Upper lobe of right lung (tissue), 1 donor: ENCODE measurements at places on chromosomes 2 and 18. TPM values are rescaled to one million over a fixed set of nuclear protein-coding genes. Genes with fewer than 3 reads are reported as not detected.

The FBLN7 gene
- total RNA-seq, result 5.4 TPM

- peaks cover 6% of the 10 kb centered on the region for H3K36me3 ChIP-seq
- DNase-seq, result no peak
- H3K27ac ChIP-seq, result peak overlapping the region; percentile 43
- no peaks in the 10 kb centered on the region for H3K27me3 ChIP-seq
Measured at GRCh38 chr2:54572262-54572635, 116.1 kb downstream of the SPTBN1 start.

DNA sequence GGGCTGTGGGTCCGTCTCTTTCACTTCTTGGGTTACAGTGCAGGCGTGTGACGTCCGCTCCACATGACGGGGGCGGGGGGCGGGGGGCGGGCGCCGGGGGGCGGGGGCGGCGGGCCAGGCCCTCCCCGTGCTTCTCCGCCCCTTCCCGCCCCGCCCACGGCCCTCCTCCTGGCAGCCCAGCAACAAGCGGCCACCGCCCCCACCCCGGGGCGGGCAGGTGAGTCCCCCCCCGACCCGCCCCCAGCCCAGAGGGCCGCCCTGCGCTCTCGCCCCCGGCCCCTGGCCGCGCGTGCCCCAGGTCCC lies 3.6 kb downstream of the ZNF516 start:
- peak; percentile 93 for DNase-seq
- H3K36me3 ChIP-seq, result no peaks in the 10 kb centered on the region
- H3K4me3 ChIP-seq, result peak overlapping the region; percentile 84

- no peaks in the 10 kb centered on the region for H3K4me1 ChIP-seq
- DNase-seq, result no peak
- no peaks in the 10 kb centered on the region for H3K36me3 ChIP-seq
- no peak overlapping the region for H3K4me3 ChIP-seq
- H3K27me3 ChIP-seq, result no peaks in the 10 kb centered on the region
- no peak overlapping the region for H3K27ac ChIP-seq
Measured at GRCh38 chr2:75865083-75865482, 154.4 kb upstream of the GCFC2 start.

GRCh38 chr2:115386465-115386864 lies 944.0 kb downstream of the DPP10 start:
- H3K27ac ChIP-seq, result no peak overlapping the region
- no peaks in the 10 kb centered on the region for H3K36me3 ChIP-seq
- H3K27me3 ChIP-seq, result no peaks in the 10 kb centered on the region
- no peak for DNase-seq
- H3K4me3 ChIP-seq, result no peak overlapping the region

GRCh38 chr2:121343191-121343590 lies 58.2 kb upstream of the TFCP2L1 start:
- peaks cover 82% of the 10 kb centered on the region for H3K36me3 ChIP-seq
- no peaks in the 10 kb centered on the region for H3K27me3 ChIP-seq
- DNase-seq, result no peak
- H3K27ac ChIP-seq, result no peak overlapping the region

The SERPINB12 gene
- not detected for total RNA-seq

DNA sequence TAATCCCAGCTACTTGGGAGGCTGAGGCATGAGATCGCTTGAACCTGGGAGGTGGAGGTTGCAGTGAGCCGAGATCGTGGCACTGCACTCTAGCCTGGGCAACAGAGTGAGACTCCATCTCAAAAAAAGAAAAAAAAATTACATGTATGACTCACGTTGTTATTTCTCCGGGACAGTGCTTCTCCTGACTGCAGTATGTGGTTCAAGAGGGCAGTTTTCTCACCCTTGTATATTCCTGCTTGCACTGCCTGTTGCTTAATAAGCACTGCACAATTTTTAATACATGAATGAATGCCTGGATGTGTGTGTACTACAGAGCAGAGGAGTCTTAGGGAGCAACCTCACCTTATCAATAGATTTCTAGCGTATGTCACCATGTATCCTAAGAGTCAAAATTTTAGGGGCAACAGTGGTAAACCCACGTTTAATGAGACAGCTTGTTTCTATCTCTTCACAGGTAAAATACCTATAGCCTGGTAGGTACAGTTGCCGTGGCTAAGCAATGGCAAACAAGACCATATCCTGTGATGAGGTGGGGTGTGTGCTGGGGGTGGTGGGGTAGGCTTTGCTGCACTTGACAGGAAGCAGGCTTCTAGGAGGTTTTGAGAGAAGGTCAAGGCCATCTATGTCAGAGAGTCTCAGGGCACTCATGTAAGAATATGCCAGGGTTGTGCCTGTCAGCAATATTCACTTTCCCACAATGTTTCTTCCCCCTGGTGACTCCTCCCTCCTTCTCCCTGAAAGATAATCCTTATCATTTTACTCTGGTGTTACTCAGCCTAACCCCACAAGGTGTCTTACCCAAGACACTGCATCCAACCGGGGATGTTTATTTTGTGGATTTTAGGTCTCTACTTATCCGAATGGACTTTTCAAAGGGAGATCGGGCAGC lies 36.9 kb upstream of the MEX3C start:
- no peaks in the 10 kb centered on the region for H3K36me3 ChIP-seq
- no peak overlapping the region for H3K27ac ChIP-seq
- no peaks in the 10 kb centered on the region for H3K4me1 ChIP-seq
- no peak overlapping the region for H3K4me3 ChIP-seq
- peaks cover 22% of the 10 kb centered on the region for H3K27me3 ChIP-seq

DNA sequence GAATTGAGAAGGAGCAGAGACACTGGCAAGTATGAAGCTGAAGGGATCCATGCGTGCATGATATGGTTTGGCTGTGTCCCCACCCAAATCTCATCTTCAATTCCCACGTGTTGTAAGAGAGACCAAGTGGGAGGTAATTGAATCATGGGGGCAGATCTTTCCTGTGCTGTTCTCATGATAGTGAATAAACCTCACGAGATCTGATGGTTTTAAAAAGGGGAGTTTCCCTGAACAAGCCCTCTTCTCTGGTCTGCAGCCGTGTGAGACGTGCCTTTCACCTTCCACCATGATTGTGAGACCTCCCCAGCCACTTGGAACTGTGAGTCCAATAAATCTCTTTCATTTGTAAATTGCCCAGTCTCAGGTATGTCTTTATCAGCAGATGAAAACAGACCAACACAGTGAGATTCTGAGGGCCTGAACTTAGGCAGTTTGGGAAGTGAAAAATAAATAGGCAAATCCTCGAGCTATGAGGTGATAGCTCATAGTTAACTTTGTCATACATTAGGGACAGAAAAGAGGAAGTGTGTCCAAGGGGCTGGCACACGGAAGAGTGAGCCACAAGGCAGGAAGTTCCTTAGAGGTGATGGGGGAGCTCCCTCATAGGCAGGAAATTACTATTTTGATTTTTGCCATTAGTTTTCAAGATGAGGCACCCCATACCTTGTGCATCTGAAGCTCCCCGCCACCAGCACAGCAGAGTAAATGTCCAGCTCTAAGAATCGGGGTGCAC lies 658.8 kb upstream of the ID2 start:
- DNase-seq, result no peak
- H3K4me3 ChIP-seq, result no peak overlapping the region
- H3K27ac ChIP-seq, result no peak overlapping the region
- no peaks in the 10 kb centered on the region for H3K27me3 ChIP-seq
- no peaks in the 10 kb centered on the region for H3K36me3 ChIP-seq

- H3K36me3 ChIP-seq, result no peaks in the 10 kb centered on the region
- no peak for DNase-seq
- H3K4me1 ChIP-seq, result no peaks in the 10 kb centered on the region
- H3K27me3 ChIP-seq, result no peaks in the 10 kb centered on the region
- no peak overlapping the region for H3K4me3 ChIP-seq
Measured at GRCh38 chr2:33644215-33644614, 45.1 kb upstream of the FAM98A start.

DNA sequence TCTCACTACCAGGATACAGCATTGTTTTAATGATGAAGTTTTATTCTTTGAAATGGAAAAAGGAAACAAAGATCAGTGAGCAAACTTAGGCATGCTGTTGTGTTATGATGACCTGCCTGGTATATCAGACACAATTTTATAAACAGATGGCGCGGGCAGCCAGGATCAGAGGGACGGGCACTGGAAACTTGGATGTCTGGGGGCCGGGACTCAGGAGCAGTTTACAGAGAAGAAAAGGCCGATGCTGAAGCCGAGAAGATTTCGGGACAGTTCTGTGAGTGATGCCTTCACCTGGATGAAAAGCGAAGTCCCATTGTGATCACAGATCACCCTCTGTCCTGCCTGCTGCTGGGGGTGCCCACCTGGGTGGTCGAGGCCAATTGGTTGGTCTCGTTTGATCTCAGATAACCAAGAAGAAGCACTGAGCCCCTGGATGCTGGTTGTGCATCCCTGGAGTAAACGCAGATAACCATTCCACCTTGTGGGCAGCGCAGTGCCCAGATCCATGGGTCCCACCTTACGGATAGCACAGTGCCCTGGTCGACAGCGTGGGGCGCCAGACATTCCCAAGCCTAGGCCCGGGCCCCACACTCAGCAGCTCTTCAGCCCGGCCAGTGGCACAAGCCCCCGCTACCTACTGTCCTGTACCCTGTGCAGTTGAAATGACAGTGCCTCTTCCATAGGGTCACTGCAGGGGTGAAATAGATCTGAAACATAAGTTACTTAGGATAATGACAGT lies 182.9 kb upstream of the TPO start:
- H3K4me3 ChIP-seq, result no peak overlapping the region
- H3K27me3 ChIP-seq, result no peaks in the 10 kb centered on the region
- no peak overlapping the region for H3K27ac ChIP-seq

- no peak for DNase-seq
- no peak overlapping the region for H3K27ac ChIP-seq
- no peaks in the 10 kb centered on the region for H3K4me1 ChIP-seq
- no peaks in the 10 kb centered on the region for H3K36me3 ChIP-seq
- H3K4me3 ChIP-seq, result no peak overlapping the region
Measured at GRCh38 chr2:29744976-29745375, 176.4 kb downstream of the ALK start.

DNA sequence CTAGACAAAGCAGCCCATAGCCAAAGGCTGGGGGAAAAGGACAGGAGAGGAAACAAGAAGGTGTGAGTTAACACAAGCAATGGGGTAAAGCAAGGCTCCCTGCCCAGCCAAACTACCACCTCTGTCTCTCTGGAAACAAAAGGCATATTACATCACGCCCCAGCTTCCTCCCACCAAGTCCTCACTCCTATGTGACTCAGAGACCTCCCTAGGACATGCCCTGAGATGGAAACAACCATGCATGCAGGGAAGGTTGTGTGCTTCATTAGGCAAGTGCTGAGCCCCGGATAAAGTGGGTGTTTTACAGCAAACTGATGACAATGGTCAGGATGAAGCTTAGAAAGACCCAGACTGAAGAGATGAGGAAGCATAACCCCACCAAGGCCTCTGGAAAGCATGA lies 9.0 kb upstream of the ATRAID start:
- peaks cover 69% of the 10 kb centered on the region for H3K36me3 ChIP-seq
- no peak for DNase-seq
- no peaks in the 10 kb centered on the region for H3K27me3 ChIP-seq
- no peak overlapping the region for H3K4me3 ChIP-seq
- no peak overlapping the region for H3K27ac ChIP-seq

GRCh38 chr2:174878537-174879147 lies 114.4 kb upstream of the CHRNA1 start:
- no peaks in the 10 kb centered on the region for H3K27me3 ChIP-seq
- H3K36me3 ChIP-seq, result no peaks in the 10 kb centered on the region
- no peak overlapping the region for H3K27ac ChIP-seq
- no peak for DNase-seq

DNA sequence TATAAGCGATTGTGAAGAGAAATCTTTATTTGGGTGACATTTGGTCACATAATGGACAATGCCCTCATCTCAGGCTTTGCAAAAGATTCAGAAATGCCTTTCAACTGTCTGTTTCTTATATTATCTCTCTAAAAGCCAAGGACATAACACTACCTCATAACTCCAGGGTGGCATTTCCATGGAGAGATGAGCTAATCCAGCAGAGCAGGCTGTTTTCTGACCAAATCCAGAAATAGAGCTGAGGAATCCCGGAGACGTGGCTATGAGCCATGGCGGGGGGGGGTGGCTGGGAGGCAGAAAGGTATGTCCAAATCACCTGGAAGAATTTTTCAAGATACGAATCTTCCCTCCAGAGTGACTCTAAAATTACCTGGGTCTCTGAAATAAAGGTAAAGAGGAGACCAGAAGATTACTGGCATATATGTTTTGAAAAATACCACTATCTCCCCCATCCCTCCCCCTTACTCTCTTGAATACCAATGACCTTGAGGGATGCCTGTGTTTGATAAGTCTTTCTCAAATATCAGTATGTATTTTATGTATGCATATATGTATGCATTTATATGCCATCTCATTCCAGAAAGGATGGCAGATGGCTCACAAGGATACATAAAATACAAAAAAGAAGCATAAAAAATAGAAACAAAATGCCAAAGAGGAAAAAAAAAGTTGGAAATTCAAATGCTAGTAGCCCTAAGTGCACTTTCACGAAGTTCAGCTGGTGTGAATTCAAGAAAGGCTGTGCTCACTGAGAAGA lies 296.0 kb upstream of the MGAT5 start:
- H3K27me3 ChIP-seq, result no peaks in the 10 kb centered on the region
- H3K4me1 ChIP-seq, result no peaks in the 10 kb centered on the region
- no peak for DNase-seq

The POLR1A gene
- total RNA-seq, result 26.6 TPM

DNA sequence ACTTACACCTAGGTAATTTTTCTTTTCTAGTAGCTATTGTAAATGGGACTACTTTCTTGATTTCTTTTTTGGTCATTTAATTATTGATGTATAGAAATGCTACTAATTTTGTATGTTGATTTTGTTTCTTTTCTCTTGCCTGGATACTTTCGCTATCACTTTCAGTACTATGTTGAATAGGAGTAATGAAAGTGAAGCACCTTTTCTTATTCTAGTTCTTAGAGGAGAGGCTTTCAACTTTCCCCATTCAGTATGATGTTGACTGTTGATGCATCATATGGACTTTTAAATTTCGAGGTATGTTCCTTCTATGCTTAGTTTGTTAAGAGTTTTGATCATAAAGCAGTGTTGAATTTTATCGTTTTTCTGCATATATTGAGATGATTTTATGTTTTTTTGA lies 142.5 kb downstream of the CDH19 start:
- DNase-seq, result no peak
- no peaks in the 10 kb centered on the region for H3K36me3 ChIP-seq
- no peaks in the 10 kb centered on the region for H3K27me3 ChIP-seq

GRCh38 chr2:118654945-118655344 lies 192.5 kb downstream of the EN1 start:
- no peaks in the 10 kb centered on the region for H3K4me1 ChIP-seq
- H3K36me3 ChIP-seq, result no peaks in the 10 kb centered on the region
- H3K27ac ChIP-seq, result no peak overlapping the region
- DNase-seq, result no peak
- no peaks in the 10 kb centered on the region for H3K27me3 ChIP-seq
- no peak overlapping the region for H3K4me3 ChIP-seq
